ENCODE measurements at places on chromosomes 11 and 22.

DNA sequence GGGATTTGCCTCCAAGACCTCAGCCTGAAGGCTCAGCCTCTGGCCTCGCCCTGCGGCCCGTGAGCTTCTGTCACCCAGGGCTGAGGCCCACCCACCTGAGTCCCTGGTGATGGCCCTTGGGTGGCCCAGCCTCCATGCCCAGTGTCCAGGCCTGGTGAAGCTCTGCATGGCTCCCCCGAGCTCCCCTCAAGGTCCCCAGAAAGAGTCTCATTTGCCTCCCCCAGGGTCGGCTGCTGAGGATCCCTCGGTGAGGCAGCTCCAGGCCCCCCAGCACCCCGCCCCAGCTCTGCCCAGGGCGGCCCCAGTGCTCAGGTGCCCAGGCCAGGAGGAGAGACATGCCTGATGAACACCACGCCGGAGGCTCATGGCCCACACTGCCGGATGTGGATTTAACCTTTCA is 2.1 kb upstream of the TH start:
- no peak for DNase-seq

DNA sequence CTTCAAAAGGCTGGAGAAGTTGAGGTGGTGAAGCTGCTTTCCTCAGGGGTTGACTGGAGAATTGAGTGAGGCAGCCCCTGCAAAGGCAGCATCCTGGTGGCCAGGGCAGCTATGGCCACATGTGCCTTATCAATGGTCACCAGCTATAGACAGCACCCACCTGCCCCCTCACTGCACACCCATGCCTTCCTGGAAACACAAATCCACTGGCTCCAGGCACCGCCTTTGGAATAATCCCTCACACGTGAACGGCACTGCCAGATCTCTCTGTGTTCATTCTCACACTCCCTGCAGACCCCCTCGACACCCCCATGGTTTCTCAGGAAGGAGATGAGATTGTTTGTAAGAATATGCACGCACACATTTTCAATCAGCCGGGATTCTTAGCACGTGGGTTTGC is 1297.8 kb downstream of the TBC1D22A start:
- DNase-seq = no peak

DNA sequence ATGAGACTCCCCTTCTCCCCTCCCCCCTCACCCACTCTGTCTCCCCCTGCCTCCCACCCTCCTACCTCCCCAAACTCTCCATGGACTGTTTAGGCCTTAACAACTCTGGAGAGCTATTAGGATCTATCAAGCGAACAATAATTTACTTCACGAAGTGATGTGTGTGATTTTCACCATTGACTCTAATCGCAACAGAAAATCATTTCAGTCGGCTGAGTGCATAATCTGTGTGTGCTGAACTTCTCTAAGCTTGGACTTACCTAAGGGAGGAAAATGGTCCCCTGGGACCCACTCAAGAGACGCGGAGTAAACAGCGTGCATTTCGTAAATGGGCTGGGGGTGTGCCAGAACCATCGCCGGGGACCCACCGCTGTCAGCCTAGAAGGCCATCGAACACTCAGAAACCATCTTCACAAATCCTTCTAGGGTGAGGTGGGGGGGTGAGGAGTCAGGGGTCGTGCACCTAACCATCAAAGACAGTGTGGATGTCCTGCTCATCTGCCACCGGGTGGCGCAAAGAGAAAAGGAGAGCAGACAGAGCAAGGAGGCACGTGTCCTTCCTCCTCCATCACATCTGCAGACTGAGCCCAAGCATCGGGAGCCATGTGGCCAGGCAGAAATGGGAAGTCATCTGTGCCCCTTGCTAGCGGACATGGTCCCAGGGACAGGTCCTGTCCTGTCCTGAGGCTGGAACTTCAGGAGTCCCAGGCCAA is 62.1 kb upstream of the NUP50 start:
- peak; percentile 15 for DNase-seq

DNA sequence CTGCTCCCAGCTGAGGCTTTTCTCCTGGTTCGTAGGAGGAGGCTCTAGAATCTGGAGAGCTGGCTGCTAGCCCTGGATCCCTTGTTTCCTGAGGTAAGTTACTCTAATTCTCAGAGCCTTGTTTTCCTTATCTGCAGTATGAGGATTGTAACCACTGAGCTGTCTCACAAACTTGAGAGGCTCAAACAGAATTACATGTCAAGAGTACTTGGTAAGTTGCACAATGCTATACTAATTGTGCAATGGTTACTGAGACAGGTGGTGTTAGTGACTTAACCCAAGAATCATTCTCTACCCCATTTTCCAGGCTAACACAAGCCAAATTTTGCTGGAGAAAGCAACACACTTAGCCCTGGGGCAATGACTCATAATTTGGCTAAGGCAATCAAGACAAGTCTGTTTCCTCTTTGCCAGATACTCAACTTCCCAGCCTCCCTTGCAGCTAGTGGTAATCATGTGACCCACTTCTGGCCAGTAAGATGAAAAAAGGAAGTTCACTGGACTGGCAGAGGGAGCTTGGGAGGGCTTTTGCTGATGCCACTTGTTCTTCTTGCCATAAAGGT is 348.0 kb downstream of the TENM4 start:
- peak; percentile 71 for DNase-seq

DNA sequence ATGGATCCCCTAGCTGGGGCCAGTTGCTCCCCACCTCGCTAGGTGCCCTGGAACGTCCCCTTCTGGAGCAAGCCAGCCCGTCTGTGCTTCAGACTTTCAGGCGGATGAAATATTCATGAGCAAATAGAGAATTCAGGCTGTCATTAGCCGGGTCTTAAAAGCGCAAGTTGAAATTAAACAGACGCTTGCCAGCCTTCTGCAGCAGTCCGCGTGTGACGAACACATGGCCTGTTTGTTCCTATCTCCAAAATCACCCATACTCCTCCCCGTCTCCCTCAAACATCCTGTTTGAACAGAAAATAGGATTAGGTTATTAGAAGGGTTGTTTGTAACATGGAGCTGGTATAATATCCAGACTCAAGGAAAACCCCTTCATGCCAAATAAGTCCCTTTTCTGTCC is 38.7 kb downstream of the MYO18B start:
- DNase-seq = no peak

DNA sequence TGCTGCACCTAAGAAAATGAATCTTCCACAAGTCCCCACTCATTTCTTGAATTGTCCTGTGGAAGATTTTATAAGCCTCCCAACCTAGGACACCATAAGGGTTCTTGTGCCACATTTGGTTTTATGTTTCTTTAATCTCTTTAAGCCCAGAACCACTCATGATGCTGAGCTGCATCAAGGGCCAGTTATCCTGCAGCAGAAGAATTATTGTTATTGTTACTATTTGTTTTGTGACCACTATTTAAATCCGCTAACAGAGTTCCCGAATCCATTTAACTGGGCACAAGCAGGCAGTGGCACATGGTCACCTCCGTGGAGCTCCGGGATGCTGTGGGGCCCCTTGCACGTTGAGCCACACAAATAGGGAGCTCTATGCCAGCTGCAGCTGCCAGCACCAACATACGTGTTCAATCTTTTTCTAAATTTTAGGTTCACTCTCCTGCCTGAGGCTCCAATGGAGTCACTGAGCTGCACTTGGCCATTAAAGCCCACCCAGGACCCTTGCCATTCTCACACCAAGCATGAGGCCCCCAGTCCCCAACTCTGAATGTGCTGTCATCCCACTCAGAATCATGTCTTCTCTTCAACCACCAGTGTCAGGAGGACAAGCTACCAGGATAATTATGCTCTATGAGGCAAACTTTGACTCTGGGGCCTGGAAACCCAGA is 60.6 kb downstream of the DGCR2 start:
- no peak for DNase-seq

DNA sequence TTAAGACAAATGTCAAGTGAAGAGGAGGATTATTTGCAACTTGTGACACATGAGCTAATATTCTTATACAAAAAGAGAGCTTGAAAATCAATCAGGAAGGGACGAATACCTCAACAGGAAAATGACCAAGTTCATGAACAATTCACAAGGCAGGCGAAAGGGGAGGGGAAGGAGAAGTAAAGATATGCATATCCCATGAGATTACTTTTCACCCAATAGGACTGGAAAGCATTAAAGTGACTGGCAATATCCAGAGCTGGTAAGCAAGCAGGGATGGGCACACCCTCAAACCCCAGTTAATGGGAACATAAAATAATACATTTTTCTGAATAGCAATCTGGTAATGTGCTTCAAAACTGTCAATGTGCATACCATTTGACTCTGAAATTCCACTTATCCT is 129.5 kb downstream of the SLC1A2 start:
- DNase-seq = peak; percentile 22

GRCh38 chr11:34053161-34053686 is 1.7 kb downstream of the CAPRIN1 start:
- peak; percentile 40 for DNase-seq

- no peak for DNase-seq
These were observed 50.7 kb downstream of the RRAS2 start for GRCh38 chr11:14308114-14308896.

DNA sequence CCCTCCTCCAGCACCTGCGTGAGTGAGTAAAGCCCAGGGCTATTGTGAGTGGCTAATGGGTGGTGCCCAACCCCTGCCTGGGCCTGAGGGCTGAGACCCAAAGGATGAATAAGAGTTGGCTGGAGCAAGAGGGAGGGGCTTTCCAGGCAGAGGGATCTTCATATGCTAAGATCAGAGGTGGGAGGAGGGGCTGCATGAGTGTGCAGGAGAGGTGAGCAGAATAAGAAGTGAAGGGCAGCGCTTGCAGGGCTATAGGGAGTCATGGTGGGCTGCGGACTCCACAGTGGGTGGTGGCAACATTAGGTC is 3.9 kb downstream of the EMID1 start:
- no peak for DNase-seq

- peak; percentile 24 for DNase-seq
These were observed 69.1 kb downstream of the FCHSD2 start for GRCh38 chr11:73072935-73073481.

- DNase-seq = no peak
These were observed 15.4 kb downstream of the CARD10 start for GRCh38 chr22:37503850-37504249.

- no peak for DNase-seq
These were observed 3.6 kb downstream of the BCL9L start for GRCh38 chr11:118921929-118922744.

DNA sequence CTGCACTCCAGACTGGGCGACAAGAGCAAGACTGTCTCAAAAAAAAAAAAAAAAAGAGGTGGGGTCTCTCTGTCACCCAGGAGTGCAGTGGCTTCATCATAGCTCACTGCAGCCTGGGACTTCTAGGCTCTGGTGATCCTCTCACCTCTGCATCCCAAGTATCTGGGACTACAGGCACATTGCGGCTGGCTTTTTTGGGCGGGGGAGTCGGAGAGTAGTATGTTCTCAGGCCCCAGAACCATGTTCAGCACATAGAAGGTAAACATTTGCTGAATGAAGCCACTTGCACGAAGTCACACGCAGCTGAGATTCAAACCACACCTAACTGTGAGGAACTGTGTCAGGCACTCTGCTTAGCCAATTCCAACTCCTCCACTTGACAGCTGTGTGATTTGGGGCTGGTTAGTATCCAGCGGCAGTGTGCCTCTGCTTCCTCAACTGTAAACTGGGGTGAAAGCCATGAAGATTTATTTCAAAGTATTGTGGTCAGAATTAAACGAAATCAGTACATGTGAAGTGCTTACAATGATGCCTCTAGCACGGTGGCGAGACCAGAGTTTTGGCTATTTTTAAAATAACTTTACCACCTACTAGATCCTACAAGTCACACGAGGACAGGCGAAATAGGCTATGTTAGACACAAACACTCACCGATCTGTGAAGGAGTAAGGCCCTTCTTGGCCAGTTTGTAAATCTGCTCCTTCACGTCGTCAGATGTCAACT is 789 bp downstream of the RPS13 start:
- DNase-seq = no peak

DNA sequence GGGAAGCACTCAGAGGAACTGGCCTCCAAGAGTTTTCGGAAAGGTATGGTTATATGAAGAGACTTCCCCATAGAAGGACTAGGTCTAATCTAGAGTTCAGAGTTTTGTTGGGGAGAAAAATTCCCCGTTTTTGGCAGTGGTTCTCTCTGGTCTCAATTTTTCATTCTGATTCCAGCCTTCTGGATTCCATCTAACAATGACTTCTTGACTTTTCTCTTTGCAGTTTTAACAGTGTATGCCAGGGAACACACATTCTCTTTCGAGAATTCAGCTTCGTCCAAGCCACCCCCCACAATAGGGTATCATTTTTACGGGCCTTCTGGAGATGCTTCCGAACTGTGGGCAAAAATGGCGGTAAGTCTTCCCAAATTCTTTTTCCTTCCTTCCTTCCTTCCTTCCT is 115.6 kb downstream of the CSTPP1 start:
- no peak for DNase-seq

- no peak for DNase-seq
These were observed 13.3 kb downstream of the IL17REL start for GRCh38 chr22:49999063-49999945.

DNA sequence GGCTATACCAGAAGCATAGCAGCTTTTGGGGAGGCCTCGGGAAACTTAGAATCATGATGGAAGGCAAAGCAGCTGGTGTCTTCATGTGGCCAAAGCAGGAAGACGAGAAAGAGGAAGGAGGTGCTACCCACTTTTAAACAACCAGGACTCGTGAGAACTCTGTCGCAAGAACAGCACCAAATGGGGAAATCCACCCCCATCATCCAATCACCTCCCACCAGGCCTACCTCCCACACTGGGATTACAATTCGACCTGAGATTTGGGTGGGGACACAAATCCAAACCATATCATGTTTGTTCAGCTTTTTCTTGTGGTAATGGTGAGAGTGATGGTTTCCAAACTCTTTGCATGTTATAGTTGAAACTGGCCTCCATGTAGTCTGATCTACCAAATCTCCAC is 32.5 kb upstream of the OR10D3 start:
- no peak for DNase-seq

DNA sequence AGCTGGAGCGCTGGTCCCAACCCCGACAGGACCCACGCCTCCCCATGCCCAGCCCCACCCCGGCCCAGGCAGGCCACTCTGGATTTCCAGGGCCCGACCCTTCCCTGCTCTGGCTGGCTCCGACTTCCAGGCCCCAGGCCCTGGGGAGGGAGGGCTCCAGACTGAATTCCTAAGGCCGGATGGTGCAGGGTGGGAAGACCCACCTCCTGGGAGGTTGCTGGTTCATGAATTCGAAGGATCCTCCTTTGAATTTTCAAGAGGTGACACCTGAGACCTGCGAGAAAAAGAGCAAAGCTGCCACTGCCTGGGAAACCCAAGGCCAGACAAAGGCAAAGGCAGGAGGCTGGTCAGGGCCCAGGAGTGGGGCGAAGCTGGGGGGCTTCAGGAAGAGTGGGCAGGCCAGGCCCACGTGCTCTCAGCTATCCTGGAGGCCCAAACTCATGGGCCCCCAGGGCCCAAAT is 47.0 kb upstream of the LINC01488 start:
- no peak for DNase-seq

GRCh38 chr11:7597620-7598019 is 75.7 kb downstream of the CYB5R2 start:
- DNase-seq = no peak

DNA sequence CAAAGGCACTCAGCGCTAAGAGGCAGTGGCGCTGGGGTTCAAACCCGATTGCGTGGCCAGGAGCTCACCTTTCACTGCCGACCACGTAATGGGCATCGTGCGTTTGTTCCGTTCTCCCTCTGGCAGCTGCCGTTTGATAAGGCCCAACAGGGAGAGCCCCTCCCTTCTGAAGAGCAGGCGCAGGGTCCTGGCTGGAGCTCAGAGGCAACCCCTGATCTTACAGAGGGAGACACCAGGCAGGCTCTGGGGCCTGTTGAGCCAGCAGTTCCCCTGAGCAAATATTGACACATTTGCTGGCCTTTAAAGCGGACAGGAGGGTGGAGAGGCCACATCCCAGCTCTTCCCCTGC is 11.7 kb upstream of the C1QTNF6 start:
- DNase-seq = no peak

- DNase-seq = no peak
These were observed 204.0 kb downstream of the TBC1D22A start for GRCh38 chr22:46966495-46966845.

GRCh38 chr11:22510010-22510409 is 115.6 kb downstream of the FANCF start:
- DNase-seq = no peak
